ENCODE measurements at places on chromosomes 7 and 10.

GRCh38 chr10:8418631-8419030, 364.1 kb downstream of the GATA3 start:
- no peak for DNase-seq

DNA sequence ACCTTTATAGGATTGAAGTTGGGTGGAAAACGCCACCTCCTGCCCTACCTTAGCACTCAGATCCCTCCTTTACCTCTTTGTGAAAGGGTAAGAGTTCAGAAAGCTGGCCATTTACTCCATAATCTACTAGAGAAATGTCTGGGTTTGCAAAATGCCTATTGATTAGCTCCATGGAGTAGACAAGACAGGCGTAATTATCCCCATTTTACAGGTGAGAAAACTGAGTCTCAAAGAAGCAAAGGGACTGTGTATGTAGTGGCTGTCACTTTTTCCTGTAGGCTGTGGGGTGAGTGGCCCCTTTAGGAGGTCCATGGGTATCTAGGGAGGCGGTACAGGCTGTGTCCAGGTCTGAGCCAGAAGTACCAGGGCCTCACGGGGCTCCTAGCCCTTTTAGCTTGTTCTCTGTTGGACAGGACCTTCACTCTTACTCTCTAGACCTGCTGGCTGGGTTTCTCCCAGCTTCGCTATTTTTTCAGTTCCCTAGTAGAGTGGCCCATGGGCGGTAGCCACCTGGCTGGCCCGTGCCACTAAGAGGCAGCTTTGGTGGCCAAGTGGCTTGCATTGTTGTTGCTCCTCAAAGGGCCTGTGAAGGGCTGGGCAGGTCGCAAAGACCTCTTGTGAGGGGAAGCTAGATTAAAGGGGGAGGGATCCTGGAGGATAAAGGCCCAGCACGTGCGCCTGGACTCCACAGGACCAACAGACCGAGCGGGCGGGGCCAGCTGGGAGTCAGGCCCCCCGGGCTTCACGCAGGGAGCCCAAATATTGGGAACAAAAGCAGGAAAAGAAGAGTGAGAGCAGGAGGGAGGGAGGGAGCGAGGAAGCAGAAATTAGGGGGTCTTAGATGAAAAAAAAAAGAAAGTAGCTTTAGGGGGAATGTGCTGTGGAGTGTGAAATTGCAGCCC, 4.7 kb upstream of the PAX2 start:
- no peak for DNase-seq

DNA sequence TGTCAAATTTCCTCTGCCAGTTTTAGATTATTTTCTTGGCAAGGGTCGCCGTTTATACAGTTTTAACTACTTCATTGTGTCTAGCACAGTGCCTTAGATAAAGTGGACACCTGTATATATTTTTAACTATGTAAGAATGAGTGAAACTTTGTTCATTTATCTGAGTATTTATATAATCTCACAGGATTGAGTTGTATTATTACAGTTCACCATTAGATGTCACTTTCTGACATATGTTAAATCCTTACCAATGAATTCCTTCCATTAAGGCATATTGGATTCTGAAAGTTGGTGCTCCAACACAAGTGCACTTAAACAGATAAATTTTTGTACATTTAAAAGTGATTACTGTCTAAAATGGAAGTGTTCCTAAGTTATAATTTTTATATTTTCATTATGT, 43.0 kb downstream of the ZMYND11 start:
- DNase-seq: peak; percentile 19

DNA sequence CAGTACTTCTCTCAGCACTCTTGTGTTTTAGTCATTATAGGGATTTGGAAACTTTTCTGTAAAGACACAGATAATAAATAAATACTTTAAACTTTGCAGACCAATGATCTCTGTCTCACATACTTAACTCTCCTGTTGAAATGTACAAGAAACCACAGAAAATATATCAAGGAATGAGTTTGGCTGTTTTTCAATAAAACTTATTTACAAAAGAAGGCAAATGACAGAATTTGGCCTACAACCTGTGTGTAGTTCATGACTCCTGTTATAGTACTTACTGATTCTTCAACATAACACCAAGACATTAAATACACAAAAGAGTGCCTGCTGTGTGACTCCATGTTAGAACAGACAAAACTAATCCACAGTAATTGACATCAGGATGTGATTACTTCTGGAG, 510.0 kb upstream of the PHF14 start:
- no peak for DNase-seq

- DNase-seq: no peak
Observed at GRCh38 chr7:12864470-12865046, 177.1 kb downstream of the ARL4A start.

GRCh38 chr7:81801532-81801931, 31.7 kb upstream of the HGF start:
- DNase-seq: no peak

DNA sequence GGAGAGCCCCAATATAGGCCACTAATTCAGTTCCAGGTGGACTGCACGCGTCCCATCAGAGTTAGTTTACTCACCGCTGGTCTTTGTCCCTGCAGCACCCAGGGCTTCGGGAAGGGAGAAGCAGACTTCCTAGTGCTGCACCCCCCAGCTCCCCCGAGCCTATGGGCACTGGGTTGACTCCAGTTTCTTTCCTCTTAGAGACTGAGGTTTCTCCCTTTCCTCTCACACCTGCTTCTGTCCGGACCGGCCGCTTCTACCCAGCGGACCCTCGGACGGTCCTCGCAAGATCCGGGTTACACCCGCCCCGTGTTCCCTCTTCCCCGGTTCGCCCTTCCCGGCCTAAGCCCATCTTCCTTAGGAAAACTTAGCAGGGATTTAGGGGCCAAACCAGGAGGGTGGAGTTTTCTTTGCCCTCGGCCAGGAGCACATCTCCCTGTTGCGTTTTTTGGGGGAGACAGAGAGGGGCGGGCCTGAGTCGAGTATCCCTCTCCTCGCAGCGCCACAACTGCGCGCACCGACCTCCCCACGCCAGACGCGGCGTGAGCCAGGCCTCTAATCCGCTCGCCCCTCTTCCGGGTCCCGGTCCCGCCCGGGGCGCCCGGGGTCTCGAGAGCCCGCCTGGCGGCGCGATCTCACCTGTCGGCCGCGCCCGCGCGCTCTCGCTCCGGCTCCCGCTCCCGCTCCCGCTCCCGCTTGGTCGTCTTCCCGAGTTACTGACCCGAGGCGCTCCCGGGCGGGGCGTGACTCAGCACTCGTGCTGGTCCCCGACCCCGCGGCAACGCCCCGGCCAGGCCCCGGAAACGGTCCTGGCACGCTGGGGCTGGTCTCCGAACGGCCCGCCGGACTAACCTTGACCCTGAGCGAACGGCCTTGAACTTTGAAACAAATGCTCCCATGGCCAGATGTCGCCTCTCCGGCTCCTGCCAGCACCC, at the start of gene AIFM2:
TSS of gene AIFM2 (minus strand) at position 728 of the 932 bp plus-strand sequence. CDS start 8,741 bp downstream, outside the sequence.
- DNase-seq: peak; percentile 16

GRCh38 chr10:118246332-118247295, 95.5 kb downstream of the FAM204A start:
- no peak for DNase-seq

DNA sequence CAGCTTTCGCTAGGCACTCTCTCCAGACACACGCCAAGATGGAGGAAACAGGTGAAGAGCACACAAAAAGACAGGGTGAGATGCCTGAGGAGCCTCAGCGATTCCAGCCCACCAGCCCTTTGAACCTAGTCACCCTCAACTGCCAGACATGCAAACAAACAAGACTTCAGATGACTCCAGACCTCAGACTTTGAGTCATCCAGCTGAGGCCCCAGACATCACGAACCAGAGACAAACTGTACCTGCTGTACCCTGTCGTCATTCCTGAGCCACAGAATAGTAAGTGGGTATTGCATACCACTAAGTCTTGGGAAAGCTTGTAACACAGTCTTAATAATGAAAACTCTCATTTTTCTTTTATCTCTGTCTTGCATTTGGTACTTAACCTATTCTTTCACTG, 126.6 kb upstream of the LSM8 start:
- no peak for DNase-seq

DNA sequence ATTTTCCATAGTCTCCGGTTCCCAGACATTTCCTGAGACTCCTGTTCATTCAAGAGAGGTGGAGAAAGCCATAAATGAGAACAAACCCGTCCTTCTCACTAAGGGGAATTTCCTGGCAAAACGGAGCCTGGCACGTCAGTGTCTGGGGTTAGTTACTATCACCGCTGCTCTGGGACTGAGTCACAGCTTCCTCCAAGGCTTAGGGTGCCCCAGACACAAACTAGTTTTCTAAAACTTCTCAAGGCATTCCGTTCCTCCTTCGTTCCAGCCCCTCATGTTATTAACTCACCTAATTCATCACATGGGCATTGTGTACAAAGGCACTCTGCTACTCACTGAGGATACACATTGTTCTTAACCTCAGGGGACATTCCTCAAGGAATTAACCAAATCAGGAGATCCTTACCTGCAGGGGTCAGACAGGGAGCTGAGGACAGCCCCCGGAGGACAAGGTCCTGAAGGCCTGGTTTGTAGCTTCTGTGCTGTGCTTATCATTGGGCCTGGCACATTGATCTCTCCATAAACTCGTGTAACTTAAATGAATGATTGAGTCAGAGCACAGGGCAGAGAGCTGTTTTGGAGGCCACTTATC, 103.0 kb upstream of the KLF6 start:
- DNase-seq: peak; percentile 86

DNA sequence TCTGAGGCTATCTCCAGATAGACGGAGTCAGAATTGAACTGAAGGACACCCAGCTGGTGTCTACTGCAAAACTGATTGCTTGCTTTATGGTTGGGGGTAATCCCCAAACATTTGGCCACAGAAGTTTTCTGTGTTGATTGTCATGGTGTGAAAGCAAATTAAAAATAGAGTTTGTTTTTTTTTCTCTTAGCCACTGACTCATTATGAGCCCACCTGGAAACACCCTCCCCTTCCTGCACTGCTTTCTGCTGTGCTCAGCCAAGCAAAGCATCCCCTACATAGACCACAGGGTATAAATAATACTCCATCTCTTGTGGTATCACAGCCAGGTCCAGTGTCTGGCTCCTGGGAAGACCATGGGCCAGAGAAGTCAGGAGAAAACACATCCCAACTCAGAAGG, 6.5 kb upstream of the VWC2 start:
- DNase-seq: no peak

DNA sequence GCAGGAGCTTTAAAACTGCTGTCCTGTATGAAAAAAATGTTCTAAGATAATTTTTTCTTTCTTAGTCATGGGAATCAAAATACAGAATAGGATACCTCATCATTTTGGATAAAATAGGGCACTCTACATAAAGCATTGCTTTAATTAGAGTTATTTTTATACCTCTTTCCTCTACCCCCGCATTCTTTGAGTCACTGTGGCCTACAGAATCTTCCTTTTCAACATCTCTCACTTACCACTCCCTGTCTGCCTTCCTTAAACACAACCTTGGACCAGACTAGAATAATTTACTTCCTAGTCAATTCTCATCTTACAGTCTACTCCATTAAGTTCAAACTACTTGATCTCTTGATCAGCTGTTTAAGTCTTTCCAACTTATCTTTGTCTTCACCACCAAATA, 462.3 kb downstream of the PHTF2 start:
- DNase-seq: no peak

DNA sequence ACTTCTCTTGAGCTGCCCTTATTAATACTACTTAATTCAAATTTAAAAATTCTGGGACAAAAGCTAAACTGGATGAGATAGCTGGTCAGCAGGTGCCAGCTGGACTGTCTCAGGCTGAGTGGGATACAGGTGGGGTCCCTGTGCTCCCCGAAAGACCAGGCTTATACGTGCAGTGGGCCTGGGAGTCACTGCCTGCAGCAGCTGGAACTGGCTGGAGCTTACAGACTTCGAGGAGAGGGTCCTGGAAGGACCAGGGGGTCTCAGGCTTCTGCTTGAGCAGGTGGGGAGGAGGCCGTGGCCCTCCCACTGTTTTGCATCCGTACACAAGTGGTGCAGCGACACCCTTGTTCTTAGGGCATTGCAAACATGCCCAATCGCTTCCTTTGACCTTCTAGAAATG, 203.7 kb downstream of the GLRX3 start:
- DNase-seq: no peak

DNA sequence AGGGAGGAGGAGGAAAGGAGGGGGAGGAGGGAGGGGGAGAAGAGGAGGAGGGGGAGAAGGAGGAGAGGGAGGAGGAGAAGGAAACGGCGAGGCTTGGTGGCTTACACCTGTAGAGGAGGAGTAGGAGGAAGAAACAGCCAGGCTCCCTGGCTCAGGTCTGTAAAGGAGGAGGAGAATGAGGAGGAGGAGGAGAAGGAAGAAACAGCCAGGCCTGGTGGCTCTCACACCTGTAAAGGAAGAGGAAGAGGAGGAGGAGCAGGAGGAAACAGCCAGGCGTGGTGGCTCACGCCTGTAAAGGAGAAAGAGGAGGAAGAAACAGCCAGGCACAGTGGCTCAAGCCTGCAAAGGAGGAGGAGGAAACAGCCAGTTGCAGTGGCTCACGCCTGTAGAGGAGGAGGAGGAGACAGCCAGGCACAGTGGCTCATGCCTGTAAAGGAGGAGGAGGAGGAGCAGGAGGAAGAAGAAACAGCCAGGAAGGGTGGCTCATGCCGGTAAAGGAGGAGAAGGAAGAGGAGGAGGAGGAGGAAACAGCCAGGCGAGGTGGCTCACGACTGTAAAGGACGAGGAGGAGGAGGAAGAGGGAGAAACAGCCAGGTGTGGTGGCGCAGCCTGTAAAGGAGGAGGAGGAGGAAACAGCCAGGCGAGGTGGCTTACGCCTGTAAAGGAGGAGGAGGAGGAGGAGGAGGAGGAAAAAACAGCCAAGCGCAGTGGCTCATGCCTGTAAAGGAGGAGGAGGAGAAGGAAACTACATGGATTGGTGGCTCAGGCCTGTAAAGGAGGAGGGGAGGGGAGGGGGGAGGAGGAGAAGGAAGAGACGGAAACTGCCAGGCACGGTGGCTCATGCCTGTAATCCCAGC, 14.9 kb upstream of the CRCP start:
- peak; percentile 28 for DNase-seq

- DNase-seq: no peak
Observed at GRCh38 chr7:120915314-120916105, 35.1 kb upstream of the ING3 start.

GRCh38 chr7:28815928-28816373, 142.2 kb downstream of the TRIL start:
- DNase-seq: no peak

DNA sequence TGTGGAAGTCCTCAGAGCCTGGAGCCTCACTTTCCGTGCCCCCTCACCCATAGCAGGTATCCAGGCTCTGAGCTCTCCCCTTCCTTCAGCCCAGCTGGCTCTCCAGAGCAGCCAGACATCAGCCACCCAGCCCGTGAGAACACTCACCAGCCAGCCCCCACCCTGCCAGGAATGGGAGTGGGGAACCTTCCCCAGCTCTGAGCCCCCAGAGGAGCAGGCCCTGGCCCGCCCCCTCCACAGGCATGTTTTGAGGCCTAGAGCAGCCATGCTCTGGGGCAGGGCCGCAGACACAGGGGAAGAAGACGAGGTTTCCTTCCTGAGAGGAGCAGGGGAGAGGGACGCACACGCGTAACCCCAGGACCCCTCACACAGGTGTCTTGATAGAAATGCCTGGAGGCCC, 70.0 kb upstream of the COL13A1 start:
- no peak for DNase-seq

- no peak for DNase-seq
Observed at GRCh38 chr7:16271355-16271915, 149.9 kb downstream of the CRPPA start.

GRCh38 chr7:46385662-46386309, 464.7 kb upstream of the IGFBP3 start:
- no peak for DNase-seq
